ENCODE measurements at places on chromosomes 6 and 20.

DNA sequence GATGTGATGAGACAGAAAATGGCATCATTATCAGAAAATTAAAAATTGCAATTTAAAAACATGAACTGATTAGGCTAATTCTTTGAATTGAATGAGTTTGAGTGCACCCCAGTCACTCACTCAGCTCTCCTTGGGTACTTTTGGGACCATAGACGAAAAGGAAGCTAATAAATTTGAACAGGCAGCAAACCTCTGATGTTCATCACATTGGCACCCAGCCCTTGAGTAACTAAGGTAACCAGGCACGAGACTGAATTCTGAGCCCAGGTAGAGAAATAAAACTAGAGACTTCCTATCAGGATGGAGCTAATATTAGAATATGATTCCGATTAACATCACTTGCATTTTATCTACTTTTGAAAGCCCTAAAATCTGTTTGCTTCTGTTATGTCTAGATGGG is 80.9 kb upstream of the ISM1 start:
- no peak for DNase-seq

- no peak for DNase-seq
These were observed 36.9 kb upstream of the SYNCRIP start for GRCh38 chr6:85679445-85680123.

- no peak for DNase-seq
These were observed 125.2 kb upstream of the THBS2 start for GRCh38 chr6:169378620-169379381.

DNA sequence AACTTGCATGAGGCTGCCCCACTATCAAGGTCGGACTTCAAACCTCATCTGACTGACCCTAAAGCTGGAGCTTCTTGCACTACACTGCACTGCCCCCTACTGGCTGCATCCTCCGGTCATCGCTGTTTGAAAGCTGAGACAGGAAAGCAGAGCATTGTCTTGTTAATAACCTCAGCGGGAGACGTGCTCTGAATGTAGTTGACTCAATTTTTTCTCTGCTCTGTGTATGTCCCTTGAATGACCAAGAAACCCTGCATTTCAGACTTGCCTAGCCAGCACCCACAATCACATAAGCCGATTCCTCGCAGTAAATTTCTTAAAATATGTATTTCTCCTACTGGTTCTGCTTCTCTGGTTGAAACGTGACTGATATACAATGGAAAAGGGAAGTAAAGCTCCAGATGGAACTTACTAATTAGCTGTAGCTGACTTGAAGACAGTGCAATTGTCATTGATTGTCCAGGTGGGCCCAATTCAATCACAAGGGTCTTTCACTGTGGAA is 27.8 kb downstream of the TCF21 start:
- peak; percentile 71 for DNase-seq

DNA sequence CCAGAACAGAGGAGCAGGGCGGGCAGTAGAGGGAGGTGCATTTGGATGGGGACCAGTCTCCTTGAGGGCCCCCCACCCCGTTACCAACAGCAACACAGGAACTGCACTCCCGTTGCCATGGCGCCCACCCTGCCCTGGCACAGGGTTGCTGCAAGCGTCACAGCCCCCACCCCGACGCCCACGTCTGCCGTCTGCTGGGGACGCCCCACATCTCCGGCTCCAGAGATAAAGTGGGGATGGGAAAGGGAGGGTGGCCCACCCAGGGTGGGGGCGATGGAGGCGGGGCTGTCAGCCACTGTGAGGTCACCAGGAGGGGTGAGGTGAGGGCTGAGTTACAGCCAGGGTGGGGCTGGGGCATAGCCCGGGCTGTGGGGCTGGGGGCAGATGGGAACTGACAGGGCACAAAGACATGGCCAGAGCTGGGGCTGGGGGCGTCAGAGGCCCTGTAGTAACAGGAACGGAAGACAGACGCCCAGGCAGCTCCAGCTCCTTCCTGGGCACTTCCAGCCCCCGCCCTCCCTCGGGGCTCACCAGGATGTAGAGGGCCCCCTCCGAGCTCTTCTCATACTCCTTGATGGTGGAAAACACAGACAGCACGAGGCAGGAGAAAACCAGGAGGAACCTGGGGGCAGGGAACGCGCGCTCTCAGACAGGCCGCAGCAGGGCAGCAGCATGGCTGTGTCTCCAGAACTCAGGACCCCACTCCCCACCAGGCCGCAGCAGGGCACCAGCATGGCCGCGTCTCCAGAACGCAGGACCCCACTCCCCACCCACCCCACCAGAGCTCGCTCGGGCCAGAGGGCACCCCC is 26.0 kb downstream of the KCNQ2 start:
- no peak for DNase-seq

DNA sequence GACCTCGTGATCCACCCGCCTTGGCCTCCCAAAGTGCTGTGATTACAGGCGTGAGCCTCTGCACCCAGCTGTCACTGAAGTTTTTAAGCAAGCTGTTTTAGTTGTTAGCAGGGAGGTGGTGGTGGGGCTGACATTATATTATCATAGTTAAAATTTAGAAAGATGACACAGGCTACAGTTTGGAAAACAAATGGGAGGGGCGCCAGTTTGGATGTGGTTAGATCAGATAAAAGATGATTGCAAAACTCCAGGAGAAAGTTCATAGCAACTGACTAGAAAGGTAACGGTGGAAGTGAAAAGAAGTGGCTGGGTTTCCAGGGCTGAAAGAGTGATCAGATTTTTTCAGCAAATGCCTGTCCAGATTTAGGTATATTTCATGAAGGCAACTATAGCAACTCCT is 311.9 kb upstream of the CITED2 start:
- DNase-seq = no peak

DNA sequence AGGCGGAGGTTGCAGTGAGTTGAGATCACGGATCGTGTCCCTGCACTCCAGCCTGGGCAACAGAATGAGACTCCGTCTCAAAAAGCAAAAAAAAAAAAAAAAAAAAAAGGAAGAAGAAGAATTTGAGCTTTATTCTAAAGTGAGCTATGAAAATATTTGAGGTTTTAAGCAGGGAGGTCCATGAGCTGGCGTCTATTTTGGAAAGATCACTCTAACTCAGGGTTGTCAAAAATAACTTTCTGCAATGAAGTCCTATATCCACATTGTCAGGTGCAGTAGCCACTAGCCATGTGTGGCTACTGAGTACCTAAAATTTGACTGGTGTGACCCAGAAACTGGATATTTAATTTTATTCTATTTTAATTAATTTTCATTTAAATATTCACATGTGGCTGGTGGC is 217.1 kb downstream of the PTPRT start:
- no peak for DNase-seq

- no peak for DNase-seq
These were observed 89.2 kb upstream of the BHLHE23 start for GRCh38 chr20:63095718-63096654.

DNA sequence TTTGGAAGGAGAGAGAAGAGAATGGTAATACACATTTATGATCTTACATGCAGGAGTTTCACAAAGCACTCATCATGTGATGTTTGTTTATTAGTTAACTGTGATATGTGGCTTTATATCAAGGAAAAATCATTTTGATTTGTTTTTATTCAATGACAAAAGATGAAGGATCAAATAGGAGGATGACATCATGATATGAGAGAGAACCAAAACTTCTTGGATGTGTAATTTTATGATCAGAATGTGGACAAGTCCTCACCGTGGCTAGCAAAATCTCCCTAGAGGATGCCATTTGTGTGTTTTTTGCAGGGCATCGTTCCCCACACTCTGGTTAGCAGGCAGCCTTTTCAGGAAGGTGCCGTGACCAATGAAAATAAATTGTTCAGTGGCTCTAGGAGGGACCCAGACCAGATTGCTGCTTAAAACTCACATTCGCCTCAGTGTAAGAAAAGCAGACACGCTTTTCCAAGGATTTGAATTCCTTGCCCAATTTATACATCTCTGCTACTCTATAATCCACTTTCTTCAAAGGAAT is 552.7 kb downstream of the NKAIN2 start:
- DNase-seq = no peak

DNA sequence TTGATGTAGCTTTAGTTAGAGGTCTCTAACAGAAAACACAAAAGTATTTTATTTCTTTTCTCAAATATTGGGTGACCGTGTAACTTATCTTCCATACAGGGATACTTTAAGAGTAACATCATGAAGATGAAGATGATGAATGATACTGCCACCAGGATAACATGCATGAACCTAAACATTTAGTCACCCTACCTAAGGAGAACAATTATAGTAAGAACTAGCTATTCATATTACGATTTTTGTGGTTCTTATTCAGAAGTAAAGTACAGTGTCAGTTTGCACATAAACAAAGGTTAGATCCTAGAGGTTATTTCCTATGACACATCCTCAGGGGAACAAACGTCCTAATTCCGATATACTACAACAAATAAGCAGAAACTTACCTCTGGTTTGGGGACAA is 21.0 kb downstream of the CLDN20 start:
- DNase-seq = no peak

DNA sequence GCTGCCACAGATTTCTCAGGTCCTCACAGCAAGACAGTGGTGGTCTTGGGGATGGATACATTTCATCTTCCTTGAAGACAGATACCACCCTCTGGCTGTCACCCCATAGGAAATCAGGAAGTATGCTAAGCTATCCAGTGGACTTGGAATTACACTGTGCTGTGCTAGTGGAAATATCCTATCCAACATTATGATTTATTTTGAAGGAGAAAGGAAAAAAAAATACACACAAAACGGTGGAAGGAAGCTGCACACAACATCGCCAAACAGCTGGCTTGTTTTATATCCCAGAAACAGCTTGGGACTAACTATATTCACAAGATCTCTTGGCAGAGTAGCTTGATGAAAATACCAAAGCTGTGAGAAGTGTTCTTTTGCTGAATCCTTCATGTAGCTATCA is 257.6 kb downstream of the LAMA2 start:
- peak; percentile 7 for DNase-seq

DNA sequence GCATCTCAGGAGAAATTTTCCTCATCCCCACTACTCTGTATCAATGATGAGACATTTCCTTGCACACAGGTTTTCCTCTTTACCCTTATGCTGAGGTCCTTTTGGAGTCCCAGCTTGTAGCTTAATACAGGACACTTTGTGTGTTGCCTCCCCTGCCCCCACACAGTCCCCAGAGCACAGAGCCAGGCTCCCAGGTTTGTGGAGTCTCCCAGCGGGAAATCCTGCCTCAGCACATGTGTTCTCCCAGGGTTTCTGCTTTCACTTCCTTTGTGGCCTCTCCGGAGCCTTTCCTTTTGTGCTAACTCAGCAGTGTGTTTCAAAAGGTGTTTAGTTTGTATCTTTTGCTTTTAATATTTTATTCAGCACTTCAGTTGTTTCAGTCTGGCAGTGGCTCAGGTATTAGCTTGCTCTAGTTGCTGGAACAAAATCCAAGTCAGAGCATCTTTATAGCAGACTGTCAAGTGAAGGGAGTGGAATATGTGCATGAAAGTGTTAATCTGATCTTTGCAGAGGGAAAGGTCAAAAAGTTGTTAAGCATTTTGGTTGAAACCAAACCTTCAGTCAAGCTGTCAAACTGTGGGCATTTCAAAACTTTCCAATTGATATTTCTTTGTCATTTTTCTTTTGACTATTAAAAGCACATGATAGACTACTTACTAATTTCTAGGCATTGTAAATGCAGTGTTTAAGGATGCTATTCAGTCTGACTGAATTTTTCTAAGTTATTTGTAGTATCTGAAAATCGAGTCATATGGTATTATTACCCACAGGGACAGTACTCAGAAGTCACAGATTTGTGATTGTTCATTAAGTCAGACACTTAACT is 8.6 kb downstream of the SNX9 start:
- DNase-seq = no peak

GRCh38 chr6:113584767-113585166 is 272.4 kb upstream of the MARCKS start:
- no peak for DNase-seq

GRCh38 chr20:46022411-46023147 is 6.4 kb upstream of the SLC12A5 start:
- DNase-seq = no peak

GRCh38 chr6:3756546-3756945 is 5.0 kb upstream of the PXDC1 start:
- no peak for DNase-seq

DNA sequence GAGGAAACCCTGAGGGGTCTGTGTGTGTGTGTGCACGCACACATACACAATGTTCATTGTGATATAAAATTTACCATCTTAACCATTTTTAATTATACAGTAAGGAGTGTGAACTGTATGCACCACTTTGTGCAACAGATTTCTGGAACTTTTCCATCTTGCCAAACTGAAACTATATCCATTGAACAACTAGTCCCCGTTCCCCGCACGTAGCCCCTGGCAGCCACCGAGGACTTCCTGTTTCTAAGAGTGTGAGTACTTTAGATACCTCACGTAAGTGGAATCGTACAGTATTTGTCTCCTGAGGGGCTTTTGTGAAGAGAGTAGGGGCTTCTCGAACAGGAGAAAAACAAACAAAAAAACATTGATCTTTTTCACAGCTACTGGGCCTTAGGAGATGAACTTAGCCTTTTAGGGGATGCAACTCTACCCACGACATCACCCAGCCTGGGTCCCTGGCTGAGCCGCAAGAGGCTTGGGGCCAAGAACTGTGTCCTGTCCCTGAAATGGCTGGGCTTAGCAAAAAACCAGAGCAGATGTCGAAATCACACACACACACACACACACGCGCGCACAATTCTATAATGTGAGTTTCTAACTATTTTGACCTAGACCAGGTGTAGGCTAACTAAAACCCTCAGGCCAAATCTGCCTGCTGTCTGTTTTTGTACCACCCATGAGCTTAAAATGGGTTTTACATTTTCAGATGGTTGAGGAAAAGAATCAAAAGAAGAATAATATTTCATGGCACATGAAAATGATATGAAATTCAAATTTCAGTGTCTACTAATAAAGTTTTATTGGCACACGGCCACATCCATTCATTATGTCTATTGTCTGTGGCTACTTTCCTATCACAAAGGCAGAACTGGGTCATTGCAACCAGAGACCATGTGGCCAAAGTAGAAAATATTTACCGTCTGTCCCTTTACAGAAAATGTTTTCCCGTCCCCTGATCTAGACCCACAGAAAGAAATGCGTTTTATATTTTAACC is 144.2 kb downstream of the EYA2 start:
- no peak for DNase-seq

DNA sequence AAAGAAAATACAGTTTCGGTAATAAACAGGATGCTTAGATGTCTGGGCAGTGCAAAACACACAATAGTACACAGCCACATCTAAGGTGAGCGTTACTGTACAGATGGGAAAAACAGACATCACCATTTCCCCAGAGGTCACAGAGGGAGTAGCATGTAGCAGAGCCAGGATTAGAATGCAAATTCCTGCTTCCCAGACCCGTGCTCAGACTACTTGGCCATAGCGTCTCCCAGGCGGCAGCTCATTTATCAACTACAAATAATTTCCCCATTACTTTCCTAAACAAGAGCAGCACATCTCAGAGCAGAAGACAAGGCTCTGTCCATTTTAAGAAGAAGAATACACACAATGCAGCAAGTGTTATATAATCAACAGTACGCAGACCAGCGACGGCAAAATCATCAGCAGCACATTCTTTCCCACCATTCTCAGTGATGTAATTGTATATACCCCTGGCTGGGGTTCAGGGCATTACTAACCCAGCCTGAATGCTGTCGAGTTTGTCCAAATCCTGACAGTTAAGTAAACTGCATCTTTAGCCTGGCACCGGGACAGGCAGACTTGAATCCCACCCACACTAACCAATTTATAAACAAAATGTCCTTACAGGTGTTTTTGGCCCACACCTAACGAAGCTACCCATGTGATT is 61.9 kb downstream of the CNKSR3 start:
- DNase-seq = peak; percentile 61
